Activated T-cell treated with anti-CD3 and anti-CD28 coated beads, Interleukin-2, amount 50 U/mL, for 72 hours (primary cell): ENCODE measurements at places on chromosomes 11 and 22. TPM values are rescaled to one million over a fixed set of nuclear protein-coding genes. Genes with fewer than 3 reads are reported as not detected.

Gene GSTT2B
- total RNA-seq: 0.46 TPM

Gene GGTLC2
- not detected for total RNA-seq

Gene ARHGAP20
- 0.38 TPM for total RNA-seq

Gene FAM111B
- total RNA-seq: 9.1 TPM

Gene OR51B5
- not detected for total RNA-seq

Gene SYCE3
- total RNA-seq: 1.7 TPM
